ENCODE measurements at places on chromosomes 6 and 20.
A peak's percentile ranks its signal among the peaks of the same experiment; 100 is the strongest.

GRCh38 chr6:121934451-121934850 is 465.0 kb upstream of the HSF2 start:
- no peak for DNase-seq

DNA sequence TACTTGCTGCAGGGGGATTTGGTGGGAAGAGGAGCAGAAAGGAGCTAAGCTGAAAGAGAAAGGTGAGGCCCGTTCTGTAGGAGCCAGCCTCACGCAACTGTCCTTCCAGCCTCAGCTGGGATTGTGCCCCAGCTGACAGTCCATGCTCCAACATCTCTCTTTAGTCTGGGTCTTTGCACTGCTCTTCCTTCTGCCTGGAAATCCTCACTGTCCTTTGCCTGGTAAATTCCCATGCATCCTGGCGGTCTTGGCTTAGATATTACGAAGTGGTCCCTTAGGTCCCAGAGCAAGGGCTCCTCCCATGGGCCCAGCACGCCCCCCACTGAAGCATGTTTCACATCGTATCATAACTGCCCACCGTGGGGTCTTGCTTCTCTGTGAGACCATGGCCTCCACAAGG is 52.2 kb downstream of the FGD2 start:
- DNase-seq = no peak

- no peak for DNase-seq
These were observed 34.0 kb upstream of the GABRR1 start for GRCh38 chr6:89251170-89251569.

- no peak for DNase-seq
These were observed 16.8 kb upstream of the PTGIS start for GRCh38 chr20:49584418-49585382.

GRCh38 chr6:149925253-149925973 is 2.5 kb upstream of the RAET1G start:
- no peak for DNase-seq

- no peak for DNase-seq
These were observed 20.3 kb downstream of the CST7 start for GRCh38 chr20:24969186-24970029.

- DNase-seq = no peak
These were observed 811.3 kb downstream of the DHX35 start for GRCh38 chr20:39773380-39774000.

- DNase-seq = no peak
These were observed at the start of gene NKX2-2 for GRCh38 chr20:21513881-21514540. NKX2-2 (minus strand) TSS chr20:21514064; CDS start chr20:21513669, 395 bp downstream.

DNA sequence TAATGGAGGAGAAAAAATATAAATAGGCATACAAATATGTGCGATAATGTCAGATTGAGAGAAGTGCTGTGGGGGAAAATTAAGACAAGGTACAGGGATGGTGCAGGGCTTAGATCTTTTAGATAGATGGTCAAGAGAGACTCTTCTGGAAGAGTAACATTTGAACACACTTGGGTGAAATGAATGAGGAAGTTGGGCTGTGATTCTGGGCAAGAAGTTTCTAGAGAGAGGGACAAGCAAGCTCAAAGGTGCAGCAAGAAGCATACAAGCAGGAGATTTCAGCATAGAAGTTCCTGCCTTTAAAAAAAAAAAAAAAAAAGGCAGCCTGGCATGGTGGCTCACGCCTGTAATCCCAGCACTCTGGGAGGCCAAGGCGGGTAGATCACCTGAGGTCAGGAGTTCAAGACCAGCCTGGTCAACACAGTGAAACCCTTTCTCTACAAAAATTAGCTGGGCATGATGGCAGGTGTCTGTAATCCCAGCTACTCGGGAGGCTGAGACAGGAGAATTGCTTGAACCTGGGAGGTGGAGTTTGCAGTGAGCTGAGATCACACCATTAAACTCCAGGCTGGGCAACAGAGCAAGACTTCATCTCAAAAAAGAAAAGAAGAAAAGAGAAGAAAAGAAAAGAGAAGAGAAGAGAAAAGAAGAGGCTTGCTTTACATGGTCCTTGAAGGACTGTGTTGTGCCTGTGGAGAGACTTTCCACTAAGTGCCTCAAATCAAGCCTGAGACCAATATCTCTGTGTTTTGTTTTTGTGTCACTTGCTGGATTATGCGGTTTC is 9.7 kb upstream of the CD83 start:
- no peak for DNase-seq

DNA sequence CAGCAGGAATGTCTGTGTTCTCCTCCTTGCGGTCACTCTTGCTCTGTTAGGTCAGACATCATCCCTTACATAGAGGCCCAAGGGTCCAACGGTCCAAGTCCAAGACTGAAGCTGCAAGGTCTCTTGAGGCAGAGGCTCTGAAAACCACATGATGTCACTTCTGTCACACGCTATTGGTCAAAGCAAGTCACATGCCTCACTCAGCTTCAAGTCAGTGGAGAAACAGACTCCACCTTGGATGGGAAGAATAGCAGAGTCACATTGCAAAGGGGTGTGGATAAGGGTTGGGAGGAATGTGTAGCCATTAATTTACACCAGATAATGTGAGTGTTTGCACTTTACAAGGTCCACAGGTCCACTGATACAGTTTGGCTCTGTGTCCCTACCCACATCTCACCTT is 17.5 kb downstream of the SLC52A3 start:
- no peak for DNase-seq

DNA sequence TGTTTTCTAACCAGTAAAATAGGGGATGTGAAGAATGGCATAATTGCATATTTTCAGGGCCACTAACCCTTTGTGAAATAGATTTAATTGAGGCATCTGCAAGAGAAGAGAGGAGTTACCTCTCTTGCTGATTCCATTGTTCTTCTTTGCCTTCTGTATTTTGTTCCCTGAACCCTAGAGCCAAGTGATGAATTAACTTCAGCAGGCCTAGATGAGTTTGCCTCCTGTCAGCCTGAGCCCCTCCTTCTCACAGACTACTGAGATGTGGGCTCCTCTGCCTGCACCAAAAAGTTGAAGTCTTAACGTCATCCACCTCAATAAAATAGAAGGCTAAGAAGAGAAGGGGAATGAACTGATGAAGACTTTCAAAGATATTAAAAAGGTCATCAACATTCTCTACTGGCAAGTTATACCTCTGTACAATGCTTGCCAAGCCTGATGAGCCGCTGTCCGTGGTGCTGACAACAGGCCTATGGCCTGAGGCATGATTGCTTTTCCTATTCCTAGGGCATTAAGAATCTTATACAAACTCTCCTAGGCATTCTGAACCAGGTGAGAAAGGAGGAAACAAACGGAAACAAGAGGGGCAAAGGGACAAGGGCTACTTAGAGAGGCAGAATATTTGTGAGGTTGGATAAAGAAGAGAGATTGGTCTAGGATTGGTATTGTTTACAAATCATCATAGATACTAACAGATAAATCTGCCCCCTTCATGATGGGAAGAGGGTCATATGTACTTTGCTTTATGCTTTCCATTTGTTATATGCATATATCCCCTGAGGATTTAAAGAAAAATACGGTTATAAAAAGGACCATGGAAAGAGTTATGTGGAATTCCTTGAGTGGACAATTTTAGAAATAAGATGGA is 46.8 kb downstream of the CD24 start:
- peak; percentile 6 for DNase-seq

GRCh38 chr6:133432021-133432989 is 191.1 kb downstream of the EYA4 start:
- no peak for DNase-seq

DNA sequence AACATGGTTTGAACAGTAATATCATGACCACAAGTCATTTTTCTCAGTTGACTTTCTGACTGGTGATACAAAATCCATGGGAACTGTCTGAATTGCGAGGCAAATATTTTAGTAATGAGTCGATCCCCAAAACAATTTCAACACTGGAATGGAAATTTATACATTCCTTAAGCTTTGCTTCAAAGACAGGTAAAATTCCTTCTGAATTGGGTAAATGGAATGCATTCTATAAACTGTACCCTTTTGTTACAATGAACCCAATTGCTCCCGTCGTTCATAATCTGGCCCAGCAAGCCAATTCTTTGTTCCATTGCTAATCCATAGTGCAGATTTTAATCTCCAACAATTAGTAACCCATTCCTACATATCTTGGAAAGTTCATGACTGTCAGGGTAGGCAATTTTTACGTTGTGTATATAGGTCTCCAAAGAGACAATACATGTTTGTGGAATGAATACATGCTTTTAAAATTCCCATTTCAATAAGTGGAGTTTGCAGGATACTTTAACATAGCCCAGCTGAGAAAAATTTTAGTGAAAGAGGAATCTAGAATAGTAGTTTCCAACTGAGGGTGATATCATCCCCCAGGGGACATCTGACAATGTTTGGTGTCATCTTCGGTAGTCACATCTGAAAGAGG is 32.7 kb downstream of the CYP24A1 start:
- DNase-seq = no peak

DNA sequence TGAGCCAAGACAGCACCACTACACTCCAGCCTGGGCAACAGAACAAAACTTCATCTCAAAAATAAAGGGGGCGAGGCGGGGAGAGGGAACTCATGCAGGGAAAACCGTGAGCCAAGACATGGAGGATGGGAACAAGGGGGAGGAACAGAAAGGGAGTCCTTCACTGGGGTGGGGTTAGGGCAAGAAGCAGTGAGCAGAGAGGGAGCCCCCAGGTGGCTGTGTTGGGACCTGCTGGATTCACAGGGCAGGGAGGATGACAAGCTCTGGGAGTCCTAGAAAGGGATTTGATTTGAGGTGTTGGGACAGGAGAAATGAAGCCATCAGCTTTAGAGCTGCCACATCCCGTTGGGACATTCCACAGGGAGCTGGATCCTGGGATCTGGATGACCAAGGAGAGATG is 90.6 kb upstream of the TOP1 start:
- no peak for DNase-seq

DNA sequence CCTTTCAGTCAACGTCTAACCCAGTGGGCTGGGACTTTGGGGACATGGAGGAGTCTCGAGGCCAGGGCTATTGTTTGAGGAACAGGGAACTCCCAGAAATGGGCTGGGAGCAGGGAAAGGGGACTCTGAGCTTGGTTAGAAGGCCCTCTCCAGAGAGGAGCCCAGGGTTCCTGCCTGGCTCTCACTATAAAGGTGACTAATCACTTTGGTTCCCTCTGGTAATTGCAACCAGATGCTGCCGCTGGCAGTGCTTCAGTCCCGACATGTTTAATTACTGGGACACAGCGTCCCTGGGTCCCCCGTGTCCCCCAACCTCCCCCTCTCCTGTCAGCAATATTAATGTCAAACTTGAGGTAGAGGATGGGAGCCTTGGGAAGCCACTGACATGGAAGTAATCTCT is 5.0 kb upstream of the GDF5 start:
- no peak for DNase-seq

Data from activated naive CD4-positive, alpha-beta T cell treated with Interleukin-2 at 50 U/mL for 16 hours (primary cell).